ENCODE measurements at places on chromosomes 4 and X. TPM values are rescaled to one million over a fixed set of nuclear protein-coding genes. Genes with fewer than 3 reads are reported as not detected.

DNA sequence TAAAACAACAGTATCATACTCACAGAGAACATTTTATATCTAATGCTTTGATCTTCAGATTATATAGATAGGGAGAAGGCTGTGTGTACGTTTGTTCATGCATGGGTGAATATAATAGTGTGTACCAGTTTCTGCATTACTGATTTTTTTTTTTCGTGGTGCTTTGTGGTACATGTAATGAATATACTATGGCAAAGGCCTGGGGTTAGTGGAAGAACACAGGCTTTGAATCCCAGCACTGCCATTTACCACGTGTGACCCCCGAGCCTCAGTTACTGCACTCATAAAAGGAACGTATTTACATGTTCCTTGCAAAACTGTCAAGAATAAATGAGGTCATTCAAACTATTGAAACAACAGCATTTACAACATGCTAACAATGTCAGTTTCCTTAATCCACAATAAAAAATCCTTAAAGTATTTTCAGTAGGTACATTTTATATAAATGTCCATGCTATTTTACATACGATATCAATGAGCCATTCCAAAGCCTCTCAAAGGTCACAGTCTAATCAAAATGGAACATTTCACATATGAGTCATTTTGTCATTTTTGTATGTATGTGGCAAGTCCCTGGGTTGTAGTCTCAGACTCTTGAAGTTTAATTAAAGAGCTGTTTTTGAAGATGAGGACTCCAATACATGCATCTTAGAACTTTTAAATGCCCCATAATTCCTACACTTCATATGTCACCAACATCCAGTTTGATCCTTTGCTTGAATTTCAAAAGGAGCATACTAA, 242.8 kb downstream of the PPP3CA start:
- DNase-seq, result no peak

DNA sequence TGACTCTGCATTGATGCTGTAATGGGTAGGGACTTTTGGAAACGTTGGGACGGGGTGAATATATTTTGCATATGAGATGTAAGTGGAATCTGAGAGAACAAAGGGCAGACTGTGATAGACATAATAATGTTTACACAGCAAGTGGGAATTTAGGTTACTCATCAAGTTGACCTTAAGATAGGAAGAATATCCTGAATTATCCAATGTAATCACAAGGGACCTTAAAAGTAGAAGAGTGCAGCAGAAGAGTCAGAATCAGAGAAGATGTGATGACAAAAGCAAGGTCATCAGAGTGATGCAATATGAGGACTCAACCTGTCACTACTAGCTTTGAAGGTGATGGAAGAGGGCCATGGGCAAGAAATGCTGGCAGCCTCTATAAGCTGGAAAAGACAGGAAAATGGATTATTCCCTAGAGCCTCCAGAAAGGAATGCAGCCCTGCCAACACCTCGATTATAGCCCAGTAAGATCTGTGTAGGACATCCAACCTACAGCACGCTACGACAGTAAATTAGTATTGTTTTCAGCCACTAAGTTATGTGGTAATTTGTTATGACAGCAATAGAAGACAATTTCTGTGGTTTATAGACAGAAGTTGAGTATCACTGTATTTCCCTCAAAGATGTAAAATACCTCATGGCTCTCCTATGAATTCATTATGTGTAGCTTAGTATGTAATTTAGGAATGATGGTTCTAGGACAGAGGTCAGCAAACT, 26.4 kb downstream of the MORC4 start:
- no peak for DNase-seq

DNA sequence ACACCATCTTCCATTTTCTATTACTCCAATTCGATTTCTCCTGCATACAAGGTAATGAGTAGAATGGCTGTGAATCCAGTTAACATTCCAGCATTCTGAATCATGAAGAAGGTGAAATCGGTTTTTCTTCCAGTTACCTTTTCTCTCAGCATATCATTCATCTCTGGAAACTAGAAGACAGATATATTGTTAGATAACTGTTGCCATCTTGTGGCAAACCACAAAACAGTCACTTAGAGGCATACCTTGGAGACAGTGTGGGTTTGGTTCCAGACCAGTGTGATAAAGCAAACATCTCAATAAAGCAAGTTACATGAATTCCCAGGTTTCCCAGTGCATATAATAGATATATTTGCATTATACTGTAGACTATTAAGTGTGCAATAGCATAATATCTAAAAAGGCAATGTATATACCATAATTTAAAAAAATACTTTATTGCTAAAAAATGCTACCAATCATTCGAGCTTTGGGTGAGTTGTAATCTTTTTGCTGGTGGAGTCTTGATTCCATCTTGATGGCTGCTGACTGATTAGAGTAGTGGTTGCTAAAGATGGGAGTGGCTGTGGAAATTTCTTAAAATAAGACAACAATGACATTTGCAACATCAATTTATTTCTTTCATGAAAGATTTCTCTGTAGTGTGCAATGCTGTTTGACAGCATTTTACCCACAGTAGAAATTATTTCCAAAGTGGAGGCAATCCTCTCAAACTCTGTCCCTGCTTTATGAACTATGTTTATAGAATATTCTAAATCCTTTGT, 82.1 kb downstream of the SLC39A8 start:
- DNase-seq, result no peak

DNA sequence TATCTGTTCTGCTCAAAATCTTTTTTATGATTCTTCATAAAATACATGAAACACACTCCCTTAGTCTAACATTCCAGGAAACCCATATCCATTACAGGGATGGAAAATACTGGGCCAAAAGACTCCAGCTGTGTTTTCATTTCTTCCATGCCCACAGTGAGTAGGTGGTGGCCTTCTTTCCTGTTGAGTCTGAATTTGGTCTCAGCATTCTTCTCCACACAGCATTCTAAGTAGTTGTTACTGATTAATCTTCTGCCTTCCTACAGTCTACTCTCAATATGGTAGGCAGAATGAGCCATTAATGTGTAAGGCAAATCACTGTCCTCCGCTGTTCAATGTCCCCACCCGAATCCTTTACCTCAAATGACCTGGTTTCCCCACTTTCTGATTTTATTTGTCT, 370.6 kb upstream of the RPS6KA3 start:
- DNase-seq, result no peak

GRCh38 chrX:139844163-139844562, 88.7 kb downstream of the ATP11C start:
- DNase-seq, result no peak

- DNase-seq, result no peak
These were observed 144.0 kb downstream of the HDX start for GRCh38 chrX:84358271-84358670.

The TGIF2LX gene
- total RNA-seq, result not detected

The PGAM4 gene
- not detected for total RNA-seq

The CLCN4 gene
- total RNA-seq, result 3.3 TPM

The ADH7 gene
- total RNA-seq, result not detected

The RHOH gene
- total RNA-seq, result 459 TPM

Measured in T-helper 17 cell (primary cell).